GM12878 (cell line): ENCODE measurements at places on chromosomes 16 and 17. TPM values are rescaled to one million over a fixed set of nuclear protein-coding genes. Genes with fewer than 3 reads are reported as not detected.

KCNH6 gene
- not detected in 2 replicates for total RNA-seq

EVPLL gene
- not detected in 2 replicates for total RNA-seq

TMEM114 gene
- total RNA-seq = not detected in 2 replicates

AXIN2 gene
- 7.2 and 7.8 TPM in 2 replicates for total RNA-seq

JUP gene
- 31.7 and 36.3 TPM in 2 replicates for total RNA-seq

CASKIN1 gene
- 0.33 and 0.53 TPM in 2 replicates for total RNA-seq

ZG16 gene
- total RNA-seq = not detected in 2 replicates
